T follicular helper cell (primary cell): ENCODE measurements at places on chromosomes 3 and 15.

DNA sequence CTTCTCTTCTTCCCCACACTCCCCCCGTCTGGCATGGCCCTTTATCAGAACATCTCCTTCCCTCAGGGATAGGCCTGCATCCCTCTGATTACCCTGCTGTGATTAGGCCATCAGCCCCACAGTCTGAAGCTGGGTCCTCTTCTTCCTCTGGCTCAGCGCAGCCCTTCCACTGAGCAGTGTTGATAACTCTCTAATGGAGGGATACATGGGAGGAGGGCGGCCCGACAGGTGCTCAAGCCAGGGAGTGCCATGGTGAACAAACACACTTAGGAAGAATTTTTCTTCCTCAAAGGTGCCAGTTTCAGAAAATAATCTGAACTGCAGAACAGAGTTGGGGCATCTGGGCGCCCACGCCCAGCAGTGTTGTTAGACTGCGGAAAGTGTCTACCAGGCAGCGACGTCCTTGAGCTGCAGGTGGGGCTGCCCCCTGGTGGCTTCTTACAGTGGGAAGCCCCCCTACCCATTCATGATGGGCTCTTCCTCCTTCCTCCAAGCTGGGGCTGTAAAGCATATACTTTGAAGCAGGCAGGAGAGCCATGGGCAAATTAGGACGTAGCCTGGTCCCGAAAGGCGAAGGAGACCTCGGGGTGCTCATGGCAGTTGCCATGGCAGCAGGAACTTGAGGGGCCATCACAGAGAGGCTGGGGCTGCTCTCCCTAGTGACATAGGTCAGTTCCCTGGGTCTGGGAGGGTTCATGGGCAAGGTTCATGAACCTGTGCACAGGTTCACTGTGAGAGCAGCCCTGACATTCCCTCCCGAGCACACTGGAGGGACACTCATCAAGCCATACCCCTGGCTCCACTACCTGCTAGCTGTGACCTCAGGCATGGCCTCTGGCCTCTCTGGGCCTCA is 33.2 kb upstream of the NR2C2 start:
- no peak for DNase-seq

GRCh38 chr3:62188681-62189375 is 184.5 kb downstream of the FEZF2 start:
- DNase-seq, result peak; percentile 24

DNA sequence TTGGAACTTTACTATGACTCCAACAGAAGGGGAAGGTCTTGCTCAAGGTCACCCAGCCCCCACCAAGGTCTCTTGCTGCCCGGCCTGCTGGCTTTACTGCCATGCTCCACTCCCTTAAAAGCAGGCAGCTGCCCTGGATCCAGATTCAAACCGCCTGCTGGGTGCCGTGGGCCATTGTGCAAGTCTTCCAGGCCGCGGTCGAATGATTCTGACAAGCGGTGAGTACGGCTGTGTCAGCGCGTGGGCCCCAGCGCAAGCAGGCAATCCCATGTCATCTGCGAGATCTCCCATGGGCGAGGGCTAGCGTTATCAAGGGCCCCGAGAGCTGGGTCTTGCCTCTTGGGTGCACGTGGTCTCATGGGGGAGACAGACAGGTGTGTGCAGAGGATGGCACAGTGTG is 37.6 kb downstream of the CORO2B start:
- DNase-seq, result no peak

- no peak for DNase-seq
These were observed 990 bp downstream of the ITIH4 start for GRCh38 chr3:52829482-52829881.
